ENCODE measurements at places on chromosomes 7 and 10.

- no peak for DNase-seq
Measured at GRCh38 chr10:112875476-112876267, 74.4 kb upstream of the TCF7L2 start.

GRCh38 chr10:110059925-110060324 lies 52.1 kb downstream of the ADD3 start:
- DNase-seq: no peak

GRCh38 chr7:20698469-20698868 lies 83.0 kb downstream of the ABCB5 start:
- no peak for DNase-seq

DNA sequence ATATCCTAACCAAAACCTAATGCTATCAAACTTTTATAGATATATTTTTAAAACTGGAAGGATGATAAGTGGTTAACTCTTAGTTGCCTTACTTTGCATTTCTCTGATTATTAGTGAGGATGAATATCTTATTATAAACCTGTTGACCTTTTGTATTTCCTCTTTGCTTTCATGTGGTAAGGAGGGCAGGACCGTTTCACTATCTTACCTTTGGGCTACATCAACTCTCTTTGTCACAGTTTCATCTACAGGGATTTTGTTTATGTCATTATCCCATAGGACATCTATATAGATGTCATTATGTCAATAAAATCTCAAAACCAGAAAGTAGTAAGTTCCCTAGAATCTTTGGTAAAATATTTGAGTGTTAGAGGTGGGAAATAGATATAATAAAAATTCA lies 219.3 kb downstream of the THSD7A start:
- DNase-seq: no peak

GRCh38 chr10:47049906-47050305 lies 138.7 kb downstream of the PTPN20 start:
- no peak for DNase-seq

GRCh38 chr10:396535-397220 lies 261.4 kb downstream of the ZMYND11 start:
- DNase-seq: no peak

DNA sequence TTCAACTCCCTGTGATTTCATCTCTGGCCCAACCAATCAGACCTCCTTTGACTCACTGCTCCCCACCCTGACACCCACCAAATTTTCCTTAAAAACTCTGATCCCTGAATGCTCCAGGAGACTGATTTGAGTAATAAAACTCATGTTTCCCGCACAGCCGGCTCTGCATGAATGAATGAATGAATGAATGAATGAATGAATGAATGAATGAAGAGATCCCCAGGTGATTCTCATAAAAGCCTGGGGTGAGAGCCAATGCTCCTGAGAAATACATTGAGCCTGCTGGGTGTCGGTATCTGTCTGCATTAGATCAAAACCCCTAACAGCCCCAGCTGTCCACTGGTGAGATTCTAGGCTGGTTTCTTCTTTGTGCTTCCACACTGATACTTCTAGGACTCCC lies 58.7 kb downstream of the HTR7 start:
- no peak for DNase-seq

Measured in activated CD4-positive, CD25-positive, alpha-beta regulatory T cell treated with anti-CD3 and anti-CD28 coated beads, Interleukin-2, amount 50 U/mL, for 16 hours (primary cell).